Hypothalamus (tissue), 51 donors: ENCODE measurements at places on chromosomes 16 and 17.

DNA sequence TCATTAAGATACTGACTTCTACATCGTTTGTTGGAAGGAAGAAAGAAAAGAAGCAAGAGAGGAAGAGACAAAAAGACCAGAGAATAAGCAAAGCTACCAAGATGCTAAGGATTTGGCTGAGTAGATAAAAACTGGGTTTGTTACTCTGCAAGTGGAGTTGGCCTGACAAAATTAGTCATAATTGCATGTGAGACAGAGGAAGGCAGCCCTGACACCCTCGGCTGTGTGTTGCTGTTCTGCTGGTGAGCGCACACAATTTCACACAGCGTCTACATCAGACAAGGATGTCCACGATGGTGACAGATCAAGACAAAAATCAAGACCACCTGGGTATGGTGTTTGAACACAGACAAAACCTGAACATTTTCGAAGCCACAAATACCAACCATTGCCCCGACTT is 75.4 kb upstream of the FA2H start:
- no peak for DNase-seq

DNA sequence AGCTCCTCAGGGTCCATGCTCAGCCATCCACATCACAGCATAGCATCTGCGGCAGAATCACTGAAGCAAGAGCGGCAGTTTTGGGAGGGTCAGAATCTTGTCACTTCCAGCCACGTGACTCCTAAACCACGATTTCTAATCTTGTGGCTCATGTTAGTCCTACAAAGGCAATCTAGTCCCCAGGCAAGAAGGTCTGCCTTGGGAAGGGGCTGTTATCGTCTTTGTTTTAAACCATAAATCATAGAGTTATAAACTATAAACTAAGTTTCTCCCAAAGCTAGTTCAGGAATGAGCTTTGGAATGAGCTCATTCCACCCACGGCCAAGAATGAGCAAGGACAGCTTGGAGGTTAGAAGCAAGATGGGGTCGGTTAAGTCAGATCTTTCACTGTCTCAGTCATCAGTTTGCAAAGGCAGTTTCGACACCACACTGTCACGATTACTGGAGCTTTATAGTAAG is 20.8 kb upstream of the DNAH17 start:
- DNase-seq: no peak

GRCh38 chr16:50273888-50274325 is 7.6 kb downstream of the ADCY7 start:
- DNase-seq: no peak

DNA sequence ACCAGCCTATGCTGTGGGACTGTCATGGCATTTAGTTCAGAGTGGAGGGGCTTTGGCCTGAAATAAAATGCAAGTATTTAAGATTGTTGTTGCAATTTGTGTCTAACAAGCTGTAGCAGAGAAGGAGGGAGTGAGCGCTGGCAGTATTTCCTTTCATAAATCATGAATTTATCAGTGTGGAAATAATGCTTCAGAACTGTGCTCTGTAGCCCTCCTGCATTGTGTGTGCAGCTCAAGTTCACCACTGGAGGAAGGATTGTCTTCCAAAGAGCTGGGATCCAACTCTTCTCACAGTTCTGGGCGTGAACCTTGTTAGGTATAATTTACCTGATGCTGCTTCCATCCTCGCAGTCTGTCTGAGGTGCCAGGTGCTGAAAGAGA is 15.1 kb downstream of the SNX11 start:
- DNase-seq: no peak

DNA sequence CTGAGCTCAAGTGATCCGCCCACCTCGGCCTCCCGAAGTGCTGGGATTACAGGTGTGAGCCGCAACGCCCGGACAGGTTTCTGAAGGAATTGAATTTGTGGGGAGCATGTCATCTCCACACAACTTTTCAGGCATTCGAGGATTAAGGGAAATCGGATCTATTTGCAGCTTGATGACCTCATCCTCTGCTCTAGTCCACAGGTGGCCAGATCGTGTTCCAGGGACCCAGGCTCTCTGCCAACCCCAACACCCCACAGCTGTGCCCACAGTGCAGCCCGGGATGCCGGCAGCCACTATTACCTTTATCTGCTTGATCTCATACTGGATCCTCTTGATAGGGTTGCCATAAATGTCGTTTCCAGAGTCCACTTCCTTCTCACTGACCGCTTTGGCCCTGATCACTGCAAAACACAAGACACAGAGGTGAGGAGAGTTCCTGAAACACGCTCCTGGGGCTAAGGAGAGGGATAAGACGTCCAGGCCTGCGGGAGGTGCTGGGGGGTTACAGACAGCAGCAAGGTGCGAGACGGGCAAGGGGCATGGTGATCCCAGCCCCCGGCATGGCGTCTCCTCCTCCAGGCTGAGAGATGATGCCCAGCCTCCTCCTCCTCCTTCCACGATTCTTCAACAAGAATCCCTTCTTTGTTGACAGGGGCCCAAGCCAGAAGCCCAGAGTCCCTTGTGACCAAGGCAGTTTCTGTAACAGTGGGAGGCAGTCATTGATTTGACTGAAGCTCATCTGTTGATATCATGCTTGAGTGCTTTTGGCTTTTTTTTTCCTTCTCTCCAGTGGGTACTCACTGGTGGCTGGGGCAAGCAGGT is 29.3 kb downstream of the CEP295NL start:
- peak; percentile 60 for DNase-seq
